Activated CD4-positive, CD25-positive, alpha-beta regulatory T cell (primary cell): ENCODE measurements at places on chromosomes 16 and 17.

DNA sequence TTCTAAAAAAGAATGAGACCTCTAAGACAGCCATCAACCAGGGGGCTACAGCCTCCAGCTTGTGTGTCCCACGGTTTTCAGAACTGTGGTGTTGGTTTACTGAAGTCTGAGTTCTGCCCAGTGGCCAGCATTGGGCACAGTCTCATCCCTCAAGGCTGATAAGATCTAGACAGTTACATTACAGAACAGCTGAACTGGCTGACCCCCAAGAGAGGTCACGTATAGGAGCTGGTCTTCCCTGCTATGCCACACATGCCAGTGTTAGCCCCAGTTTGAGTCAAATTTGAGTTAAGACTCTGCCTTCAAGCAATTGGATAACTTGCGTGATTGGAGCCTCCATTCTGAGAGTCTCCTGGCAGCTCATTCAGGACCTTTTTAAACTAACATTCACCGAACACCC is 14.8 kb upstream of the NUP93 start:
- DNase-seq: no peak

GRCh38 chr16:88758227-88758943 is 26.6 kb downstream of the PIEZO1 start:
- DNase-seq: no peak

GRCh38 chr16:3235856-3236669 is 1.1 kb upstream of the ZNF200 start:
- no peak for DNase-seq

DNA sequence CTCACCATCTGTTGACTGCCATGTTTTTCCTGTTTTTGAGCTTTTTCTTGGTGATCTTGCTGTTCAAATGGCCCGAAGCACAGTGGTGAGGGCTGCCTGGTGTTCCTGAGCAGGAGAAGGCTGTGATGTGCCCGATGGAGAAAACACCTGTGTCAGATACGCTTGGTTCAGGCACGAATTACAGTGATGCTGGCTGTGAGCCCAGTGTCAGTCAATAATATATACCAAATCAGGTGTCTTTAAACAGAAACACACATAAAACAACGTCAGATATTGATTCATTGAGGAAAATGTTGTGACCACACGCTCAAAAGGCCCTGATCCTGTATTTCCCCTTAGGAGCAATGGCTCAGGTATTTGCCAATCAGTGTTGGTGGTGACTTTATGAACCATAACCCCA is 111.7 kb downstream of the SDR42E1 start:
- no peak for DNase-seq

DNA sequence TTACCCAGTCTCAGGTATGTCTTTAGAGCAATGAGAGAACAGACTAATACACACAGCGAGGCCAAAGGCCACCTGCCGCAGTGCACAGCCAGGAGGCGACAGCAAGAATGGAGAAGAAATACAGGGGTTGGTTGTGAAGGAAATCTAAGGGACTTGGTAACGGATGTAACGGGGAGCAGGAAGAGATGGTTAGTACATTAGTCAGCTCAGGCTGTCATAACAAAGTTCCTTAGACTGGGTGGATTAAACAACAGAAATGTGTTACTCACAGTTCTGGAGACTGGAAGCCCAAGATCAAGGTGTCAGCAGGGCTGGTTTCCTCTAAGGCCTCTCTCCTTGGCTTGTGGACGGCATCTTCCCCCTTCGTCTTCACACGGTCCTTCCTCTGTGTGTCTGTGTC is 47.1 kb downstream of the TVP23C start:
- DNase-seq: no peak

- DNase-seq: no peak
Observed at GRCh38 chr16:716200-716568, 1.3 kb downstream of the METRN start.
